ENCODE measurements at places on chromosomes 11 and 22.

- DNase-seq: no peak
Observed at GRCh38 chr11:35131886-35132285, 7.1 kb upstream of the CD44 start.

- no peak for DNase-seq
Observed at GRCh38 chr11:71117311-71117710, 135.1 kb downstream of the SHANK2 start.

DNA sequence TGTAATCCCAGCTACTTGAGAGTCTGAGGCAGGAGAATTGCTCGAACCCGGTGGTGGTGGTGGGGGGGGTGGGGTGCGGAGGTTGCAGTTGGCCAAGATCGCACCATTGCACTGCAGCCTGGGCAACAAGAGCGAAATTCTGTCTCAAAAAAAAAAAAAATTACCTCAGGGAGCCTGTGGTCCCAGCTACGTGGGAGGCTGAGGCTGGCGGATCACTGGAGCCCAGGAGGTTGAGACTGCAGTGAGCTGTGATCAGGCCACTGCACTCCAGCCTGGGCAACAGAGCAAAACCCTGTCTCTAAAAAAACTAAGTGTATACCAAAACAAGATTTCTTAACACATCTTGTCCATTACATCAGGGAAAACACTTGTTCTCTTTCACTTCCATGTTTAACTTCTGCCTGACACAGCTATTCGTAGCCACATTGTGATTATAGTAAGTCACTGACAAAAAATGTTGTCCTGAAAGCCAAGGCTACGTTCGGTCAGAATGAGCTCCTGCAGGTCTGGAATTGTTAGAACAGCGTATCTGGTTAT is 1.4 kb downstream of the TMEM80 start:
- peak; percentile 41 for DNase-seq

GRCh38 chr22:19291580-19292457 is at the start of gene CLTCL1:
Gene CLTCL1, minus strand, starts transcription at chr22:19291719. Its CDS starts 78 bp downstream, at chr22:19291641.
- DNase-seq: peak; percentile 99

DNA sequence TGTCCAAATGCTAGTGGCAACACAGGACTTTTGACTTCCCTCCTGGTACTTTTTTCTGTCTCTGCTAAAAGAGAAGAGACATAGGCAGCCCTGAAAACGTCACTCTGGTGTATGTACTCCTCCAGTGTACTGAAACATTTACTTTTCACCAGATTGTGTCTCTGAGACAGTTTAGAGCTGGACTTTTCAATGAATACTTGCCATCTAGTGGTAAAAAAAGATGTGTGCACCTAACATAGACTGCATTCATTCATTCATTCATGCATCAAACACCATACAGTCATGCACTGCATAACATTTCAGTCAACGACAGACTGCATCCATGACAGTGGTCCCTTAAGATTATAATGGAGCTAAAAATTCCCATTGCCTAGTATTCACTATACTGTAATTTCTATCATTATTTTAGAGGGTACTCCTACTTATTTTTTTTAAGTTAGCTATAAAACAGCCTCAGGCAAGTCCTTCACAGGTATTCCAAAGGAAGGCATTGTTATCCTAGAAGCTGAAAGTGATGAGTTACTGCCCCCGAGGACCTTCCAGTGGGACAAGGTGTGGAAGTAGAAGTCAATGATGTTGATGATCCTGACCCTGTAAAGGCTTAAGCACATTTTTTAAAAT is 186.2 kb downstream of the SPON1 start:
- DNase-seq: peak; percentile 51

GRCh38 chr11:107827041-107827440 is 31.5 kb downstream of the SLC35F2 start:
- DNase-seq: no peak

GRCh38 chr22:37248251-37248650 is 4.2 kb upstream of the RAC2 start:
- DNase-seq: no peak

GRCh38 chr11:120316880-120317688 is 8.0 kb upstream of the TLCD5 start:
- peak; percentile 55 for DNase-seq

DNA sequence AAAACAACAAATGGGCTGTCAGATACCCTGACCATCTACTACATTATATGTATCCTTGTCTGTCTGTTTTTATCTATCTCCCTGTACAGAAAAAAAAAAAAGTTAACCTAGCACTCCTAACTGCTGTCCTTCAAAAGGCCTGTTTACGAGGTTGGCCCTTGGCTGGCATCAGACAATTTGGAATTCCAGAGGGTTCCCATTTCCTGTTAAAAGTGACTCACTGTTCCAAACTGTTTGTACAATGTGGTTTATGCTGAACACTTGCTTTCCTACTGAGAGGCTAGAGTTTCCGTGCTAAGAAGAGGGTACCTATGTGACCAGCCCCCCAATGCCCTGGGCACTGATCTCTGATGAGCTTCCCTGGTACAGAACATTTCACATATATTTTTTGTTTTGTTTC is 65.9 kb upstream of the HMGXB4 start:
- DNase-seq: peak; percentile 36

GRCh38 chr22:24112188-24112587 is 69.1 kb upstream of the SUSD2 start:
- DNase-seq: no peak

GRCh38 chr22:17878941-17879340 is 104.7 kb upstream of the BID start:
- DNase-seq: no peak

DNA sequence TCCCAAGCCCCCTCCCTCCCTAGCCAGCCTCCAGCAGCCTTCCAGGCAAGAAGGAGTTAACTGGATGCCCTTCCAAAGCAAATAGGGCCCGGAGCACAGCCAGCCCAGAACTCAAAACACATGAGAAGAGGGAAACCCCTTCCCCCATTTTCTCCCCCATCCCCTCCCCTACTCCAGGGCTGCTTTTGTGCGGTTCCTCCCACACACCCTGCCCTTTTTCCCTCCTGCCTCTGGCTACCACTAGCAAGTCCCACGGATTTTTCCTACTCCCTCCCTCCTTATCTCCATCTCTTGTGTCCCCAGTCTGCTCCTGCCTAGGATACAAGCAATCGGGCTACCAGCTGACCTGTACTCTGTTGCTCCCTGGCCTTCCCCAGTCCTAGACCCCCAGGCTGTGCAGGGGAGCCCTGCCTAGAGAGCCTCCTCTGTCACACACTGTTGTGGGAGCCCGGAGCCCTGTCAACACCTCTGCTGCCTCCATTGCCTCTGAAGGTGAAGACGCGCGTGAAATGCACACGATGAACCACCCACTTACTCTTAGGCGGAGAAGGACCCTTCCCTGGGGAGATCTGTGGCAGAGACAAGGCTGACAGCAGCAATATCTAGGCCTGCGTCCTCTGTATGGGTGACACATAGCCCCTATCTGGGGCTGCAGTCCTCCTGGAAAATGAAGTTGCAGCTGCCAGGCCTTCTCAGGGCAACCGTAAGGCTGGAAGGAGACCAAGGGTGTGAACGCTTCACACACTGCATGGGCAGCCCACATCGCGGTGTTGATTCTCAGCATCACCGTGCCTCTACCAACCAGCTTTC is 282.8 kb downstream of the MN1 start:
- no peak for DNase-seq

- no peak for DNase-seq
Observed at GRCh38 chr22:38685761-38686160, 4.0 kb downstream of the TOMM22 start.

- no peak for DNase-seq
Observed at GRCh38 chr11:108852701-108853100, 187.8 kb downstream of the DDX10 start.

GRCh38 chr22:26056455-26057200 is 112.6 kb upstream of the SEZ6L start:
- no peak for DNase-seq

- DNase-seq: peak; percentile 54
Observed at GRCh38 chr11:119594639-119595249, 134.3 kb downstream of the NECTIN1 start.

DNA sequence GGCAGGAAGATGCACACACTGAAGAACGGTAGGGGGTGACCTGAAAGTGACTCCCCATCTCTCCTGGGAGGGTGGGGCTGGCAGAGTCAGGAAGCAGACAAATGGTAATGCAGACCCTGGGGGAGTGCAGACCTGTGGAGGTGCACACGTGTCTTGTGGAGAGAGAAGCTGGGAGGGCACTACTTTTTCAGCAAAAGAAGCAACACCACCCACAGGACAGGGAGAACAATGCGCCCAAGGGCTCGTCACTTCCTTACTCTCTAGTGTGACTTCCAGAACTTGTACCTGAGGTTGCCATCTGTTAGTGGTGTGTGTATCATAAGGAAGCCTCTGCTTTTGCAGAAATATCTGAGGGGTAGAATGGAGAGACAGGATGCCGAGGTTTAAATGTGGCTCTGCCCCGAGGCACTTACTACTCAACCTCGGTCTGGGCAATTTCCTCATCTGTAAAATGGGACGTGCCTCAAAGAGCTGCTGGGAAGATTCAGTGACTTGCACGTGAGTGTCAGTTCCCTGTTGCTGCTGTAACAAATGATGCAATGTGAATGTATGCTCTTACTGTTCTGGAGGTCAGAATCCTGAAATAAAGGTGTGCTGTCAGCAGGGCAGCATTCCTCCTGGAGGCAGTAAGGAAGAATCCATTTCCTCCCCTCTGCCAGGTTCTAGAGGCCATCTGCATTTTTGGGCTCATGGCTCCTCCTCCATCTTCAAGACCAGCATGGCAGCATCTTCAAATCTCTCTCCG is 323.4 kb downstream of the SHANK2 start:
- DNase-seq: no peak

GRCh38 chr11:114832532-114833125 is 154.3 kb downstream of the NXPE2 start:
- DNase-seq: no peak

DNA sequence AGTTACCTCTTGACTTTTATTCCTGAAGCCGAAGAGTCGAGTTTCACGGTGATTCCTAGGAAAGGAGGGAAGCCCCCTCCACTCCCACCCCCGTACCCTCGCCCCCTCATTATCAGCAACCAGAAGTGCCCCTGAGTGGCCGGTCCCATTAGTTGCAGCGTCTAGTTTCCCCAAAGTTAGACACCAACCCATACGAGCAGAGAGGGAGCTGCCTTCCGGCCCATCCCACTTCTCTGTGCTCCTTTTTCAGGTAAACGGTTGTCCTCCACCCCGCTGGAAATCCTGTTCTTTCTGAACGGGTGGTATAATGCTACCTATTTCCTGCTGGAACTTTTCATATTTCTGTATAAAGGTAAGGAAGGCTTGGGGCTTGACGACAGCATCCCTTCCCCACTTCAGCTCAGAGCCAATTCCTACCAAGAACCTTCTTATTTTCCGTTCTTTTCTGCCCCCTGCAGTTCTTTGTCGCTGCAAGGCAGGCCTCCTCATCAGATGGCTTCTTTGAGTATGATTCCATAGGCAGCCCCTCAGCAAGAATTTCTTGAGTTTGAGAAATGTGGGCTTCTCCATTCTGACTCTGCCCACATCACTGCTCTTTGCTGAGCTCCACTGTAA is 701 bp downstream of the TMEM216 start:
- peak; percentile 37 for DNase-seq

DNA sequence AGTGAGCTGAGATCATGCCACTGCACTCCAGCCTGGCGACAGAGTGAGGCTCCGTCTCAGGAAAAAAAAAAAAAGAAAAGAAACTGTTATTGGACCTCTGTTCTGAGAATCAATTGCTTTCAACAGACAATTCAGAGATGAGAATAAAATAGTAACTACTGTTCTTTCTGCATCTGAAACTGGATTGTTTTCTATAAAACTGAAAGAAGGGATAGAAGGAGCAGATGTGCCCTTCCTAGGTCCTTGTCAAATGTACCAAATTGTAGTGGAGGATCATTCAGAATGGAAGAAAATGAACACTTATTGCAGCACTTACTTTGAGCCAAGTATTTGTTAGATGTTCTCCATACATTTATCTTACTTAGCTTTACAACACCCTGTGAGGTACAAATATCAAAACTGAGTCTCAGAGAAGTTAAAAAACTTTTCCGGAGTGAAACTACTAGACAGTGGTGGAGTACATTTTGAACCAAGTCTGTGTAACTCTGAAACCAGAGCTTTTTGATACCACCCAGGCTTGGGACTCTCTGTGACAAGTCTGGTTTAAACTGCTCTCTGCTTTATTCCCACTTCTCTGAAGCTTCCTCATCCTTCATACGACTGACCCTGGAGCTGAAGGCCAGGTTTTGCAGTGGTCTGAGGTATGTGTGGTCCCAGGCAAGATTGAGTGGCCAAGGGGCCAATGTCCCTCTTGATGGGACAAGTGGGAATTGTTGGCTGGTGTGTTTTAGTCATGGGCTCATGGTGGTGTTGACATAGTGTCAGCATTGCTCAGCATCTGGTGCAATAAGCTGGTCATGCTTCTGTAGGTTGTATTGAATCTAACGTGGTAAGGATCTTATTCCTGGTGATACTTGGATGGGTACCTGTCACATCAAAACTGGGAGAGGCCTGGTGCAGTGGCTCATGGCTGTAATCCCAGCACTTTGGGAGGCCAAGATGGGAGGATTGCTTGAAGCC is 48.2 kb upstream of the CCDC134 start:
- no peak for DNase-seq

- no peak for DNase-seq
Observed at GRCh38 chr11:34454308-34455032, 15.7 kb downstream of the CAT start.

- no peak for DNase-seq
Observed at GRCh38 chr22:40218152-40218551, 40.4 kb downstream of the TNRC6B start.

DNA sequence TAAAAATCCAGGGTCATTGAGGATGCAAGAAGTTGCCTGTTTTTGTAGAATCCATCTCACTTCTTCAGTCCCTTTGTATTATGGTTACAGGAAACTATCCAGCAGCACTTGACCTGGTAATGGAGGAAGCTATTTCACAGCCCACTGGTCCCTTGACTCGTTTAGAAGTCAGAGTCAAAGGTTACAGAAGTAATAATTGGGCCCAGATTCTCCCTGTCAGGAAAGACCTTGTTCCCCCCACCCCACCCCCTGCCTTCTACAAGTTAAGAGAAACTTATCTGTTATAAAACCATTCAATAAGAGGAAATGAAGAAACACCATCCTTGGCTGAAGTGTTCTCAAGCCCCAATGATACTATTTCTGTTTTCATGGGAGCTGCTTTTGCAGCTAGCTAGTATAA is 65.8 kb downstream of the CSTPP1 start:
- DNase-seq: no peak

GRCh38 chr11:12591706-12592105 is 82.5 kb upstream of the TEAD1 start:
- DNase-seq: no peak

DNA sequence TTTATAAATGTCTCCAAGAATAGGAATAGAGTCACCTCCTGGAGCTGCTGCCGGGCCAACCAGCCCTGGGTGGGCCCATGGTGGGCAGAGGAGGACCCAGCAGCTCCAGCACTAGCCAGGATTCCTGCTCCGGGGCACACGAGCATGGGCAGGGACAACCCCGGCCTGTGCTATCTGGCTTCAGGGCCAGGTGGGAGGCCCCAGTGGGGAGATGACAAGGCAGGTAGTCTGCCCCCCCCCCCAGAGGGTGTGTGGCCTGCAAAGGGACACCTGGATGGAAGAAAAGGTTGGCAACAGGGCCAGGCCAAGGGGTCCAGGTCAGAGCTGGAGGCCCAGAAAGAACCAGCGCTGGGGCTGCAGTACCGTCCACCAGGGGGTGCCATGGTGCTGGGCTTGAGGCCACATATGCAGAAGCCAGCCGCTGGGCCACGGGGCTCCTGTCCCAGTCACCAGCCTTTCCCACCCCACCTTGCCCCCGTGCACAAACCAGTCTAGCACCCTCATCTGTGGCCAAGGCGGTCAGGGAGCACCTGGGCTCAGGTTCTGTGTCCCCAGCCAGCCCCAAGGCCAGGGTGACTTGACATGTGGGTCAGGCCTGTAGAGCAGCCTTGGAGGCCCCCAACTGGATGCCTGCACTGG is 3.4 kb downstream of the TSPAN32 start:
- peak; percentile 79 for DNase-seq

- DNase-seq: no peak
Observed at GRCh38 chr22:38513063-38513462, 7.0 kb upstream of the DDX17 start.

Measured in AG08395 (cell line).